A549 treated with Hydrocortisone at 1 μM for 4 hours (cell line): ENCODE measurements at places on chromosomes 5 and 9. TPM values are rescaled to one million over a fixed set of nuclear protein-coding genes. Genes with fewer than 3 reads are reported as not detected.

HTR4 gene
- not detected in 5 replicates for total RNA-seq

AUH gene
- 8.7 to 10.1 TPM (median 8.8 TPM) in 5 replicates for total RNA-seq

SHISAL2B gene
- not detected in 5 replicates for total RNA-seq

PCDHAC1 gene
- 1.8 to 2.5 TPM (median 2.2 TPM) in 5 replicates for total RNA-seq

AQP3 gene
- total RNA-seq: 21.0 to 24.9 TPM (median 23.2 TPM) in 5 replicates

SYK gene
- 0.02 to 0.08 TPM (median 0.05 TPM) in 4 of 5 replicates, not detected in the other for total RNA-seq

DIPK1B gene
- total RNA-seq: 6.4 to 9.1 TPM (median 8.0 TPM) in 5 replicates

TMEFF1 gene
- total RNA-seq: 0.83 to 1.2 TPM (median 1.1 TPM) in 5 replicates

PIGO gene
- 44.9 to 52.6 TPM (median 51.3 TPM) in 5 replicates for total RNA-seq

GLDC gene
- 12.6 to 16.1 TPM (median 13.0 TPM) in 5 replicates for total RNA-seq

SPEF2 gene
- total RNA-seq: 1.5 to 2.4 TPM (median 2.2 TPM) in 5 replicates

GPR151 gene
- not detected in 5 replicates for total RNA-seq

TMEM252 gene
- not detected in 5 replicates for total RNA-seq

PCDHGA1 gene
- 0.22 to 0.38 TPM (median 0.31 TPM) in 5 replicates for total RNA-seq

HTR1A gene
- not detected in 5 replicates for total RNA-seq

HAPLN1 gene
- total RNA-seq: not detected in 5 replicates

EGFL7 gene
- total RNA-seq: 35.0 to 59.2 TPM (median 54.3 TPM) in 5 replicates

GABRP gene
- not detected in 5 replicates for total RNA-seq

OLFML2A gene
- 22.1 to 40.5 TPM (median 31.5 TPM) in 5 replicates for total RNA-seq

SLC30A5 gene
- total RNA-seq: 29.7 to 35.0 TPM (median 31.0 TPM) in 5 replicates

BNC2 gene
- 4.9 to 7.1 TPM (median 5.8 TPM) in 5 replicates for total RNA-seq

LOX gene
- 1.3 to 2.4 TPM (median 1.7 TPM) in 5 replicates for total RNA-seq

C9orf40 gene
- total RNA-seq: 8.3 to 11.8 TPM (median 10.9 TPM) in 5 replicates

TMC1 gene
- 0.03 to 0.21 TPM (median 0.13 TPM) in 4 of 5 replicates, not detected in the other for total RNA-seq

CCL28 gene
- total RNA-seq: 0.03 to 0.13 TPM (median 0.06 TPM) in 5 replicates

ELP1 gene
- total RNA-seq: 19.1 to 23.3 TPM (median 19.7 TPM) in 5 replicates

SNCB gene
- 0.89 to 1.5 TPM (median 1.3 TPM) in 5 replicates for total RNA-seq

MYORG gene
- total RNA-seq: 4.3 to 7.3 TPM (median 6.4 TPM) in 5 replicates

PCDHGB2 gene
- 0.05 to 0.13 TPM (median 0.11 TPM) in 4 of 5 replicates, not detected in the other for total RNA-seq

OSMR gene
- 47.0 to 75.5 TPM (median 65.4 TPM) in 5 replicates for total RNA-seq

TAS2R1 gene
- total RNA-seq: not detected in 5 replicates

NRARP gene
- 2.5 to 5.1 TPM (median 3.9 TPM) in 5 replicates for total RNA-seq

RHOBTB3 gene
- total RNA-seq: 7.1 to 11.5 TPM (median 9.0 TPM) in 5 replicates

TIMD4 gene
- total RNA-seq: 0.70 to 1.4 TPM (median 1.1 TPM) in 5 replicates

FBXW11 gene
- total RNA-seq: 30.8 to 47.6 TPM (median 36.7 TPM) in 5 replicates

P4HA2 gene
- total RNA-seq: 46.6 to 60.7 TPM (median 53.1 TPM) in 5 replicates

C5orf22 gene
- 10.8 to 16.8 TPM (median 12.9 TPM) in 5 replicates for total RNA-seq

SHB gene
- total RNA-seq: 30.7 to 44.4 TPM (median 40.8 TPM) in 5 replicates

SLCO4C1 gene
- total RNA-seq: 0.02 TPM in 1 of 5 replicates, not detected in the others

MAMDC2 gene
- 0.16 to 0.35 TPM (median 0.28 TPM) in 5 replicates for total RNA-seq

ZBTB43 gene
- 6.5 to 17.9 TPM (median 7.8 TPM) in 5 replicates for total RNA-seq

SPATA31E1 gene
- 0.02 TPM in 1 of 5 replicates, not detected in the others for total RNA-seq

GPRIN1 gene
- total RNA-seq: 7.3 to 9.6 TPM (median 9.1 TPM) in 5 replicates

TLX3 gene
- not detected in 5 replicates for total RNA-seq
